ENCODE measurements at places on chromosomes 6 and 20.
A peak's percentile ranks its signal among the peaks of the same experiment; 100 is the strongest.

DNA sequence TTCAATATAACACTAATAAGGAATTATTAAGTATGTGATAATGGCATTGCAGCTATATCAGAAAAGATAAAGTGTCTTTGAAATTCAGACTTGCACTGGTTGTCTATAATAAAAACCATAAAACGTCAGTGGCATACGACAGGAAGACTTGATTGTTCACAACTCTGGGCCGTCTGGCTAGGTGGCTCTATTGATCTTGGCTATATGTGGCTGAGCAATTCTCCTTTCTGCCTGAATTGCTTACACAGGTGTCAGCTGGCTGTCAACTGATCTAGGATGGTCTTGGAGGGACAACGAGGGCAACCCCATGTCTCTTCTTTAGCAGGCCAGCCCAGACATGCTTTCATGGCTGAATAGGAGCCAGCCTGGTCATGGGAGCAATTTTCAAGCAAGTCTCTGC, 359.1 kb downstream of the QKI start:
- no peak for DNase-seq

GRCh38 chr6:69942485-69942884, 76.1 kb downstream of the COL19A1 start:
- DNase-seq = no peak

DNA sequence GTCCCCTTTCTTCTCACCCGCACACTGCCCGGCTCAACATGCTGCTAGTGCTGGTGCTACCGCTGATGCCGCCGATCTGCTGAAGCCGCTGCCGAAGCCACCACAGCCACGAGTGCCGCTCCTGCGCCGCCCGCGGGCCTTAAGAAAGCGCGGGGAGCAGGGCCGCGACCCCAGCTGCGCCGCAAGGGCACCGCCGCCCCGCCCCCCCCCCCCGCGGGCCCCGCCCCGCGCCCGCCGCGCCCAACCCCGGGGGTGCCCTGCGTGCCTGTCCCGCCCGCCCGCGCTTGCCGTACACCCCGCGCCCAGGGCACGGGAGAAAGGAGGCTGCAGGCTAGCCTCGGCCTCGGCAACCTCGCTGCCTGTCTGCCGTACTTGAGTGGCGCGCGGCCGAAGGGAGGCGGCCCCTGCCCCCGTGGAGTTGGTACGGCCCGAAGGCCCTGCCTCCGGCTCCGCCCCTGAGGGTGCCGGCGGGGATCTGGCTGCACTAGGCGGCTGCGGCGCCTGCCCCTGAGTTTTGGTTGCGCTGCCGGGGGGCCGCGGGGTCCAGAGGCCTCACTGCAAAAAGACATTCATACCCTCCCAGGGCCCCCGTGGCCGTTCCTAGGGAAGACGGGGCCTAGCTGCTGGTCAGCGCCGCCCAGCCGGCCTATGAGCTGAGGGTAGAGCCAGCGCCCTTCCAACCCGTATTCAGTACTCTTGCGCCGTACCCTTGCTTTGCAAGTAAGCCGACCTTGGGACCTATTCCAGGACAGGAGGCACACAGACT, at the start of gene SOD2:
SOD2 (minus strand) TSS at position 114 of the 766 bp plus-strand sequence; CDS start at position 40, 74 bp downstream.
- peak; percentile 63 for DNase-seq

- no peak for DNase-seq
Observed at GRCh38 chr6:13331516-13332348, 3.4 kb upstream of the TBC1D7 start.

- DNase-seq = no peak
Observed at GRCh38 chr6:24107294-24107693, 18.7 kb upstream of the NRSN1 start.

GRCh38 chr20:62395311-62396242, 8.7 kb downstream of the RPS21 start:
- DNase-seq = no peak

- no peak for DNase-seq
Observed at GRCh38 chr20:20604357-20604756, 108.1 kb downstream of the RALGAPA2 start.

- no peak for DNase-seq
Observed at GRCh38 chr6:143187238-143187923, 126.7 kb downstream of the AIG1 start.

GRCh38 chr6:90650041-90650940, 63.4 kb upstream of the MAP3K7 start:
- DNase-seq = no peak

GRCh38 chr6:17120019-17120418, 18.2 kb downstream of the STMND1 start:
- no peak for DNase-seq

- DNase-seq = no peak
Observed at GRCh38 chr6:35445691-35446090, 6.4 kb upstream of the FANCE start.

- DNase-seq = no peak
Observed at GRCh38 chr20:44141873-44142272, 45.1 kb downstream of the JPH2 start.

- no peak for DNase-seq
Observed at GRCh38 chr6:102562713-102563112, 1169.2 kb downstream of the GRIK2 start.

- DNase-seq = no peak
Observed at GRCh38 chr20:41462372-41463161, 95.9 kb upstream of the EMILIN3 start.

- no peak for DNase-seq
Observed at GRCh38 chr6:117668736-117669135, 6.5 kb upstream of the NUS1 start.

GRCh38 chr6:37971711-37972390, 152.3 kb downstream of the ZFAND3 start:
- DNase-seq = no peak

DNA sequence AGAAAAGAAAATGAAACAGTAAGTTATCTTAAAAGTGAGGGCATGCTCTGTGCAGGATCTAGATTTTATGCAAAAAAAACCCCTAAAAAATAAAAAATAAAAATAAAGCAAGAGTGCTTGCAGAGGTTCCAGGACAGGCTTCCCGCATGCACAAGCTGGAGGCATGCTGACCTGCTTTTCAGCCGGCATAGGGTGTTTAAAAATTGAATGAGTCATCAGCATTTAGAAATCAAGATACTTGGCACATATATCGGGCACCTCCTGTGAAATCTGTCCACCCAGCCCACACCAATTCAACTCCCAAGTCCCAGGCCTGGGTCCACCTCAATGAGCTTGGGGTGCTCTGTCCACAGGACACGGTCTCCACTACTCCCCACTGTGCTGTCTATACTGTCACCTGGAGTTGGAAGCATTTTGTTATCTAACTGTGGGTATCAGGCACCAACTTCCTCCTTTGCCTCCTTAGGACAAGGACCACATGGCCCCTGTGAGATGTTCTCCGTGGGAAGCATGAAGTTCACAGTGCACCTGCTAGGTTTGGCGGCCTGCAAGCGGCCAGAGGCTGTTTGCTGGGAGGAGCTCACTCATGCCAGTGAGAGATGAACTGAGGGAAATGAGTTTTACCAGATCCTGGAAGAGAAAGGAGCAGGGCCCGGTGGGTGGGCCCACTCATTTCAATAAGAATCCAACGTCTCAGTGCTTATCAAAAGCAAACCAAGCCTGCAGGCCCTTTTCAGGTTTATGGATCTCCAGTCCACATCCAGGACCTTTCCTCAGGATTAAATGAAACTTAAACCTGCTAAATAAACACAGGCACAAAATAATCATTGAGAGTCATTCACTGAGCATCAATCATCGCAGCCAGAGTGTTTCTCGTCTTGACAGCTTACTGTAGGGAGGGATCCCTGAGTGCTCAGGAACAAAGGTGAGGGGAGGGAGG, 121.1 kb downstream of the FOXA2 start:
- DNase-seq = no peak

- DNase-seq = no peak
Observed at GRCh38 chr6:34285448-34286164, 36.8 kb upstream of the SMIM29 start.

GRCh38 chr20:12371990-12372389, 454.3 kb downstream of the BTBD3 start:
- DNase-seq = no peak

- no peak for DNase-seq
Observed at GRCh38 chr6:169455470-169455869, 201.8 kb upstream of the THBS2 start.

DNA sequence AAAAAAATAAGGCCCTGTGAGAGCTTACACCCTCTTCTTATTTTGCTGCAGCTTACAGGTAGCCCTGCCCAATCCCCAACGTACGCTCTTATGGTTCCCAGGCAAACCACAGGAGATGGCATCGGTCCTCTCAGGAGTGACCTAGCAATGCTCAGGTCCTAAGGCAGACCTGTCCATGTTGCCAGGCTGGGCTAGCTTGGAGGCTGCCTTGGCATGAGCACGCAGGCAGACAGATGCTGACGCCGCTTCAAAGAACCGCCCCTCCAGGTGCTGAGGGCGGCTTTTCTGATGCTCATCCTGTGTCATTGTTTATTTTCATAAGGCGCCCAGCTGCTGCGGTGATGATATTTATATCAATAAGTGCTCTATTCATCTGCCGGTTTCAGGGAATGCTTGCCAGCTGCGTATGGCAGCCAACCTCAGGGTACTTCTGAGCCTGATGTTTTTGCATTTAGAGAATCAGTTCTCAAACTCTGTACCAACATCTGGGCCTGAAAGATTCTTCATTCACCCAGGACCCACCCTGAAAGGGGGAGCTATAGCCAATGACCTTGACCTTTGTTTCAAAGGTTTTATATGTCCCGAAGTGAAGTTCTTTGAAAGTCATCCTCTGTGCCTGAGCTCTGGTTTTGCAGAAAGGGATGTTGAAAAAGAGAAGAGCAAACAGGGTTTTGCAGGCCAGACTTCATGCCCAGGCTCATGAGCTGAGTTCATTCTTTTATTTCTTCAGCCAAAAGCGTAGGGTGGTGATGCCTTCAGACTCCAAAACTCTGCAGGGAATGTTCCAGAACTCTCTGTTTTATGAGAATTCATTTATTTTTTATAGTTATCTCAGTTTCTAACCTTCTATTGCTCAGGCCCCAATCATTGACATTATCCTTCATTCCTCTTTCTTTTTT, 475.6 kb upstream of the CHD6 start:
- no peak for DNase-seq

DNA sequence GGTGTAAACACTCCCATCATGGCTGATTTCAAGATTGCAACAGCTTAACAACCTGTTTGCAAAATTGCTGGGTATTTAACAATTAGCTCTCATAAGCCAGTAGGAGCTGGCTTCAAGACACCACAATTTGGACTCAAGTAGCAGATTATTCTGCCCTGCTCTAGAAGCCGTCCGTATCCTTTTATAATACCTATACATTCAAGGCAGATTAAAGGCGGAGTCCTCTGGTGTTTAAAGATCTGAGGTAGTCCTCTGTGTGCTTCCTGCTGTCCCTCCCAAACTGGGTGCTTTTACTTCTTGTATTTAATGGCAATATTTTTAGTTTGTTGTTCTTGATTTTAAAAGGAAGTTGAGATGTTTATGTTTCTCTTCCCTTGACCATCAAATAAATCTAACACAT, 62.2 kb upstream of the SOX4 start:
- DNase-seq = no peak

GRCh38 chr6:131721161-131721560, 10.3 kb upstream of the CTAGE9 start:
- DNase-seq = no peak

- no peak for DNase-seq
Observed at GRCh38 chr6:142336183-142336582, 34.4 kb downstream of the ADGRG6 start.

DNA sequence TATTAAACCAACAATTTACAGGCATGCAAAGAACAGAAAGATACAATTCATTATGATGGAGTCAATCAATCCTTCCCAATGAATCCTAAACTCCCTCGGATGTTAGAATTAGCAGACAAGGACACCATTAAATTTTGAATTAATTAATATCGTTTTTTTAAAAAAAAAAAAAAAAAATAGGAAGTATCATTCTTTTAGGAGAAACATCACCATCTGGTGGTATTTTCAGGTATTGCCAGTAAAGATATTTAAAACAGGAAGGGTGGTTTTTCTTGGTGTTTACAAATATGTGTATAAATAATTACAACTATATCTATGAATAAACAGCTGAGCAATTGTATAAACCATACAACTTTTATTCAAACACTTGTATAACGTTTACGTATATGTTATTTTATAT, 564.4 kb downstream of the HAO1 start:
- no peak for DNase-seq

DNA sequence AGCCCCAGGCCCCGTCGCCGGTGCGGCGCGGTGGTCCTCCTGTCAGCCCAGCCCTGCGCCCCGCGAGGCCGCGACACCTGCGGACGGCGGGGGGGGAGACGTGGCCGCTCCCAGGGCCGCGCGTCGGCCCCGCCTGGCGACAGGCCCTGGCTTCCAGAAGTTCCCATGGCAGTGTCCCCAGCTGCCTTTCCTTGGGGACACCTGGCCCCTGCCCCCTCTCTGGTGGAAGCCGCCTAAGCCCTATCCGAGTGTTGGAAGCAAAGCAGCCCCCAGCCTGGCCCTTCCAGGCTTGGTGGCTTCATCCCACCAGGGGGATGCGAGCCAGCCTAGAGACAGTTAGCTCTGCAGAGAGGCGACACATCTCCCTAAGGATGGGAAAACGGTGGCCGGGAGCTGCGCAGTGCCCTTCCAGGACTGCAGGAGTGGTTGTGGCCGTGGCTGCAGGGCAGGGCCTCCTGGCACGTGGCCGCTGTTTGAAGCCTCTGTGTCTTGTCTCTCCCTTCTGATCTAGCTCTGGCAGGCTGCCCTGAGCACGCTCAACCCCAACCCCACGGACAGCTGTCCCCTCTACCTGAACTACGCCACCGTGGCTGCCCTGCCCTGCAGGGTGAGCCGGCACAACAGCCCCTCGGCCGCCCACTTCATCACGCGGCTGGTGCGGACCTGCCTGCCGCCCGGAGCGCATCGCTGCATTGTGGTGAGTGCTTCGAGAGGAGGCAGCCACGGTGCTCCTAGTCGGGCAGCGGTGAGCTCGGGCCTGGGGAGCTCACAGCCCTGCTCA, 816 bp downstream of the NPEPL1 start:
- no peak for DNase-seq

- no peak for DNase-seq
Observed at GRCh38 chr6:84415068-84415467, 187.6 kb upstream of the CEP162 start.
